ENCODE measurements at places on chromosomes 6 and 20.

- DNase-seq, result no peak
These were observed 222.0 kb upstream of the PDE10A start for GRCh38 chr6:165884813-165885765.

- peak; percentile 78 for DNase-seq
These were observed 61.1 kb upstream of the SLC22A16 start for GRCh38 chr6:110537208-110538123.

DNA sequence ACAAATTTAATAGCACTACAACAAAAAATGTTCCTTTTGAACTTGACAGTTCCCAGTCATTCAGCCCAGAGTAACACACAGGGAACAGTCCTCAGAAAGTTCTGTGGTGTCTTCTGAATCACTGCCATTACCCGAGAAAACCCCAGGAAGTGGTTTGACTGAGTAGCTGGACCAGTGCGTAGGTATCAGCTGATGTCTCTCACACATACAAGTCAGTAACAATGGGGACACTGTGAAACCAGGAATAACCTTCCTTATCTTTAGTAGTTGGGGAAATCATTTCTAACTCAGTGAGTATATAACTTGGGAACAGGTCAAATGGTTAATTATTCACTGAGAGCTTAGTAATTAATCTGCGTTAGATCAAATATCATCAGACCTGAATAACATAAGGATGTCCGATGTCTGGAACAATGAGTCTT is 73.1 kb downstream of the HIVEP2 start:
- DNase-seq, result peak; percentile 36

DNA sequence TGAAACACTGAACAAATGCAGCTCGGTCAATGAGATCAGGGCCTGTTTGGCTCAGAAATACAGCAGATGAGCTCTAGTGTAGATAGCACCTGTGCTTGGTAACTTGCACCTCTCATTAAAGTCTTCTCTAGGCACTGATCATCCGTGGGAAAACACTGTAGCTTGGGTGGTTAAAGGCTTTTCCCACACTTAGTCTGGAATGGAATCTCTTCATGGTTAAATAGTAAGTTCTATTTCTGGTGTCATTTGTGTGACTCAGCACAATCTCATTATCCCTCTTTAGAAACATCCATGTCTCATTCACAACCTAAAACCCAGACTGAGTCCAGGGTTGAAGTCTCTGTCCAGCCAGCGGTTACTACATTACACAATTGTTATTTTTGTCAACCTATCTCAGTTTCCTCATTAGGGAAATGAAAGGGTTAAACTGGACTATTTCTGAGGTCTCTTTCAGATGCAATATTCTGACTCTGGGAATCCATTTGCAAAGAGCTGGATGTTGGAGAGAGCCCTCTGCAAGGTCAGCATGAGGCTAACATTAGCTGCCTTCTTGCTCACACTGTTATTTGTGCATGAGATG is 125.0 kb downstream of the ZDHHC14 start:
- DNase-seq, result no peak

GRCh38 chr20:62178316-62179161 is 4.3 kb upstream of the MTG2 start:
- DNase-seq, result no peak

DNA sequence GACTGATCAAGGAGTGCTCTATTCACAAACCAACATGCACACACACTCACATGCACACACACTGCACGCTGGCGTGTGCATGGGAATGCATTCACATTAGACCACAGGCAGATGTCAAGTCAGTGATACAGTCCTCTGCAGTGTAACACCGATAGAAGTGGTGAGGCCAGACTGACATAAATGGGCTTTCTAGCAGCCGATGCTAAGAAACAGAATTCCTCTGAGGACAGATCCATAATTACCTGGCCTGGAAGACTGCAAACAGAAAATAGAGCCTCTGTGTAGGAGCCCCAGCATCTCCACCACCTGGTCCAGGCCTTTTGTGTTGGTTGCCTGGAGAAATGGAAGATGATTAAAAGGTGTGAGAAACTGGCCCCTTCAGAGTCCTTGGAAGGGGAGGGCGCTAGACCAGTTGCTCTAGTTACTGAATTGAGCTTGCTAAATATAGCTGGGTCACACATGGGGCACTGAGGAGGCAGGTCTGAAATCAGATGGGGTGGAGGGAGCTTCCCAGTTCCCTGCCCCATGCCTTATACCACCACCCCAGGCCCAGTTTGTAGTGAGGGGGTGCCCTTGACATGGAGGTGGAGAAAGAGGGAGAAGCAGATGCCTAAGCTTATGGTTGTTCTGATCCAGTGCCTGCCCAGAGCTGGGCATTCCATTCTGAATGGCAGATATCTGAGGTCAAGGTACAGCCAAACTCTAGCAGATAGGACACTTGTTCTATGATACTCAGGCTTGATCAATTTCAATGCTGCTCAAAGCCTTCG is 233.8 kb downstream of the LRFN2 start:
- no peak for DNase-seq

- no peak for DNase-seq
These were observed 4.3 kb upstream of the DCBLD1 start for GRCh38 chr6:117477988-117478852.

DNA sequence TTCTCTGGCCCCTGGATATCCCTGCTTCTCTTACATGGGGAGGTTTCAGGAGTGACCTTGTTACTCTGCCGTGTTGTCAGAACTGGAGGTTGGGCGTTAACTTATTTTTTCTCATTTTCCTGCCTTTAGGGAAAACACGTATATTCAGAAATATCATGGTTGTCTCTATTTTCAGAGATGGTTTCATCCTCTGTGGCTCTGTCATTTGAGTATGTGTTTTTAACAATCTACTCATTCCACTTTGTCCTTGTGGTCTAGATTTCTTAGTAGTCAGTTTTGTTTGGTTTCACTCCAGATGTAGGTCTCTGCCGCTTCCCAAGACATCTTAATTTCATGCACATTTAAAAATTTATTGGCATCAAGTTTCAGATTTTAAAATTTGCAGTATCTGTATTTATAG is 45.9 kb downstream of the KCNS1 start:
- no peak for DNase-seq

- no peak for DNase-seq
These were observed 23.6 kb upstream of the HLA-E start for GRCh38 chr6:30465595-30466306.

DNA sequence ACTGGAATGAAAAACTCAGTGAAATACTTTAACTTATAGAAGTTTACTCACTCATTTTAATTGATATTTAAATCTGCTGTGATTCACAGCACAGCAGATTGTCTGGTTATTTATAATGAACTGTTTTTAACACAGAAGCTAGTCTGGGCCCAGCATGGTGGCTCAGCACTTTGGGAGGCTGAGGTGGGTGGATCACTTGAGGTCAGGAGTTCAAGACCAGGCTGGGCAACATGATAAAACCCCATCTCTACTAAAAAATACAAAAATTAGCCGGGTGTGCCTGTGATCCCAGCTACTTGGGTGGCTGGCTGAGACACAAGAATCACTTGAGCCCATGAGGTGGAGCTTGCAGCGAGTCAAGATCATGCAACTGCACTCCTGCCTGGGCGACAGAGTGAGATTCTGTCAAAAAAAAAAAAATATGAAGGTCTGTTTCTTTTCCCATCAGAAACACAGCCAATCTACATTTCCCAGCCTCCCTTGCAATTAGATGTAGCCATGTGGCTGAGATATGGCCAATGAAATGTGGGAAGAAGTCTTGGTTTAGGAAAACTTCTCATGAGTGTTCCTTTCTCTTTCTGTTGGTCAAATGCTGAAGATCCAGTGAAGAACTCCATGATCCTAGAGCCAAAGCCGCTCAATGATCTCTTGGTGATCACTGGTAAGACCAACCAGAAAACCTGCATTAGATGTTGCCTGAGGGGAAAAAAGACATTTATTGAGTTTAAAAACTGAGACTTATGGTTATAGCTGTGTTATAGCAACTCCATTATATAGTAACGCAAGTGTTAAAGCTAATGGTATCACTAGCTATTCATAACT is 31.3 kb upstream of the BTN3A2 start:
- DNase-seq, result no peak

DNA sequence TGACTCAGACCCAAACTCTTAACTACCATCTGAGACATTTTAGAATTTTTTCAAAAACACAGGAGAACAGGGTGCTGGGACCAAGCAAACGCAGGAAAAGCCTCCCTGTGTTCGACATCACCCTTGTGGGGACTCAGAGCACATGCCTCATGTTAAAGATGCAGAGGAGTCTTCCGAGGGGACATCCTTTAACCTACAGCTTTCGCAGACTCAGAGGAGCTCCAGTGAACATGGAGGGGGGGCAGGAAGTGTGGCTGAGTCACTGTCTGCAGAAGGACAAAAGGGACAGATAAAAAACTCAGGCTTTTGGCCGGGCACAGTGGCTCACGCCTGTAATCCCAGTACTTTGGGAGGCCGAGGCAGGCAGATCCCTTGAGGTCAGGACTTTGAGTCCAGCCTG is 15.1 kb downstream of the BMP7 start:
- DNase-seq, result no peak

- DNase-seq, result no peak
These were observed 10.2 kb downstream of the ZSCAN23 start for GRCh38 chr6:28433119-28433518.

- DNase-seq, result no peak
These were observed 272.2 kb downstream of the CDC5L start for GRCh38 chr6:44659726-44660125.

GRCh38 chr6:157881342-157881741 is 58.3 kb downstream of the SNX9 start:
- DNase-seq, result no peak

GRCh38 chr6:30149858-30150550 is 11.0 kb downstream of the TRIM10 start:
- DNase-seq, result no peak

- DNase-seq, result no peak
These were observed 90.1 kb upstream of the EDN1 start for GRCh38 chr6:12200015-12200564.
